ENCODE measurements at places on chromosomes 16 and 17. TPM values are rescaled to one million over a fixed set of nuclear protein-coding genes. Genes with fewer than 3 reads are reported as not detected.

SPNS1 gene
- 24.7 TPM for total RNA-seq

LCMT1 gene
- total RNA-seq = 39.0 TPM

PRSS53 gene
- total RNA-seq = 4.7 TPM

C16orf46 gene
- total RNA-seq = 0.73 TPM

ENPP7 gene
- not detected for total RNA-seq

CLEC18C gene
- total RNA-seq = 0.60 TPM

DOC2B gene
- not detected for total RNA-seq

DNA sequence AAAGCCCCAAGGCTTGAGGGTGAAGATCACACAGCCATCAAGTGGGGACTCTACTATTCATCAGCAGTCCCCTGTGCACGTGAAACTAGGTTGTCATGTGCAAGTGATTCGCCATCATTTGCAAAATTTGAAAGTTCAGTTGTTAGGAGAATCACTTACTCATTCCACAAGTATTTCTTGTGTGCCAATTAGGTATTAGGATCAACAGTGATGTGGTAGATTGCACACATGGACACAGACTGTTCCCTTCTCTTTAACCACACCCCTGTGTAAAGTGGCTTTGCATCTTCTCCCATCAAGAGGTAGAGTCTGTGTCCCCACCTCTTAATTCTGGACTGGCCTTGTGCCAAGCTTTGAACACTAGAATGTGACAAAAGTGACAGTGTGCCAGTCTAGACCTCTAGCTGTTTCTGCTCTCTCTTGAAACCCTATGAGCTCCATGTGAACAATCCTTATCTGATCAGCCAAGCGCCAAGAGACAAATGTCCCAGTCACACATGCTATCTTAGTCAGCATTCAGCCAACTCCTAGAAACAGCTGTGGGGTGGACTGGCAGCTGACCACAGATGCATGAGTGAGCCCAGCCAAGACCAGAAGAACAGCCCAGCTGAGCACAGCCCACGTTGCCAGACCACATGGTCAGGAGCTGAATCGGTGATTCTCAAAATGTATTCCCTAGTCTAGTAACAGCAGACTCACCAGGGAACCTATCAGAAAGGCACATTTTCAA, 31.5 kb upstream of the SHISA9 start:
- H3K27me3 ChIP-seq = no peaks in the 10 kb centered on the region
- H3K27ac ChIP-seq = no peak overlapping the region
- no peaks in the 10 kb centered on the region for H3K36me3 ChIP-seq
- H3K4me1 ChIP-seq = no peaks in the 10 kb centered on the region

DNA sequence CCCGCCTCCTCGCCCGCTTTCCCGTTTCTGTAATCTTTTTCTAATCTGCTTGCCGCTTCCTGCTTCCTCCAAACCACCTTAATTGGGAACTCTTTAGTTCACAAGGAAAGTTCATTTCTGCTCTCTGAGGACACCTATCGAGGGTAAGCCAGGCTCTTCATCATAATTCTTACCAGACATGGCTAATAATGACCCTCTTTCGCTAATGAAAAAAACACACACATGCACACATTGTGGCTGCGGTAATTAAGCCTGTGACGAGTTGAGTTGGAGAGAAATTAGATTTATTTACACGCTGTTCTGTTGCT, 100.6 kb downstream of the ZNF423 start:
- H3K4me3 ChIP-seq = no peak overlapping the region
- peaks cover 34% of the 10 kb centered on the region for H3K27me3 ChIP-seq
- no peak overlapping the region for H3K27ac ChIP-seq
- DNase-seq = no peak
- H3K4me1 ChIP-seq = peaks cover 5% of the 10 kb centered on the region

GRCh38 chr17:75386430-75386829, 19.0 kb downstream of the GRB2 start:
- no peak overlapping the region for H3K4me3 ChIP-seq
- no peak overlapping the region for H3K27ac ChIP-seq

GRCh38 chr16:13492046-13492445, 427.9 kb upstream of the ERCC4 start:
- DNase-seq = no peak
- H3K27me3 ChIP-seq = no peaks in the 10 kb centered on the region
- H3K4me1 ChIP-seq = no peaks in the 10 kb centered on the region
- H3K36me3 ChIP-seq = no peaks in the 10 kb centered on the region

DNA sequence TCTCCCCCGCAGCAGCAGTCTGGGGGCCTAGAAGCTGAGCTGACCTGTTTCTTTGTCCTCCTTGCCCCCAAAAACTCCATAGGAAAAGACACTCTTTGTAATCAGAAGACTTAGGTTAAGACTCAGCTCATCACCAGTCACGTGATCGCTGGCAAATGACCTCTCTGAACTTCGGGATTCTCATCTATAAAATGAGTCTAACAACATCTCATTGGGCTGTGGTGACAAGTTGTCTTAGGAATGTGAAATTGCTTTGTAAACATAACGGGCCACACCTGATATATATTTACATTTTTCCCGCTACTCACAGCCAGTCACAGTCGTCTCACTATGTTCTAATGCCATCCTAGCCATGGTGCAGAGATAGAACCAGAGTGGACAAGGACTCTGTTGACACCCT, 86.0 kb upstream of the LHX1 start:
- peaks cover 9% of the 10 kb centered on the region for H3K27me3 ChIP-seq
- peaks cover 30% of the 10 kb centered on the region for H3K4me1 ChIP-seq
- DNase-seq = no peak
- H3K36me3 ChIP-seq = no peaks in the 10 kb centered on the region

GRCh38 chr16:65936096-65936495, 430.4 kb upstream of the CDH5 start:
- H3K27me3 ChIP-seq = no peaks in the 10 kb centered on the region
- no peak overlapping the region for H3K27ac ChIP-seq
- no peaks in the 10 kb centered on the region for H3K4me1 ChIP-seq

- H3K27ac ChIP-seq = no peak overlapping the region
- no peaks in the 10 kb centered on the region for H3K27me3 ChIP-seq
- H3K4me1 ChIP-seq = no peaks in the 10 kb centered on the region
Measured at GRCh38 chr17:21163101-21163500, 36.3 kb downstream of the DHRS7B start.

- H3K4me1 ChIP-seq = no peaks in the 10 kb centered on the region
- no peaks in the 10 kb centered on the region for H3K36me3 ChIP-seq
- no peak for DNase-seq
Measured at GRCh38 chr16:63568164-63568563, 1531.9 kb upstream of the CDH8 start.

DNA sequence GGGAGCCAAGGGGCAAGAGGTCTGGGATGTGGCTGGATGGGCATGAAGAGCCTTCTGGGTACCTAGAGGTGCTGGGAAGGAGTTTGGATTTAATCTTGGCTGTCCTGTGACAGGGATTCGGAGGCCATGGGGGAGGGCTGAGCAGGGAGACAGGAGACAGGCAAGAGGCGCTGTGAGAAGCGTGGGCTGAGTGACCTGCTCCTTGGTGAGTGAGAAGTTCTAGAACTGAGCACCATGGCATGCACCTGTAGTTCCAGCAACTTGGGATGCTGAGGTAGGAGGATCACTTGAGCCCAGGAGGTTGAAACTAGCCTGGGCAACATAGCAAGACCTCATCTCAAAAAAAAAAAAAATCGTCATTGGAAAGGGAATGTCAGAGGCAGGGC, 78.3 kb upstream of the PLCG2 start:
- H3K36me3 ChIP-seq = peaks cover 9% of the 10 kb centered on the region
- H3K4me1 ChIP-seq = peaks cover 5% of the 10 kb centered on the region
- DNase-seq = no peak
- H3K27me3 ChIP-seq = no peaks in the 10 kb centered on the region
- H3K4me3 ChIP-seq = no peak overlapping the region
- H3K27ac ChIP-seq = no peak overlapping the region

DNA sequence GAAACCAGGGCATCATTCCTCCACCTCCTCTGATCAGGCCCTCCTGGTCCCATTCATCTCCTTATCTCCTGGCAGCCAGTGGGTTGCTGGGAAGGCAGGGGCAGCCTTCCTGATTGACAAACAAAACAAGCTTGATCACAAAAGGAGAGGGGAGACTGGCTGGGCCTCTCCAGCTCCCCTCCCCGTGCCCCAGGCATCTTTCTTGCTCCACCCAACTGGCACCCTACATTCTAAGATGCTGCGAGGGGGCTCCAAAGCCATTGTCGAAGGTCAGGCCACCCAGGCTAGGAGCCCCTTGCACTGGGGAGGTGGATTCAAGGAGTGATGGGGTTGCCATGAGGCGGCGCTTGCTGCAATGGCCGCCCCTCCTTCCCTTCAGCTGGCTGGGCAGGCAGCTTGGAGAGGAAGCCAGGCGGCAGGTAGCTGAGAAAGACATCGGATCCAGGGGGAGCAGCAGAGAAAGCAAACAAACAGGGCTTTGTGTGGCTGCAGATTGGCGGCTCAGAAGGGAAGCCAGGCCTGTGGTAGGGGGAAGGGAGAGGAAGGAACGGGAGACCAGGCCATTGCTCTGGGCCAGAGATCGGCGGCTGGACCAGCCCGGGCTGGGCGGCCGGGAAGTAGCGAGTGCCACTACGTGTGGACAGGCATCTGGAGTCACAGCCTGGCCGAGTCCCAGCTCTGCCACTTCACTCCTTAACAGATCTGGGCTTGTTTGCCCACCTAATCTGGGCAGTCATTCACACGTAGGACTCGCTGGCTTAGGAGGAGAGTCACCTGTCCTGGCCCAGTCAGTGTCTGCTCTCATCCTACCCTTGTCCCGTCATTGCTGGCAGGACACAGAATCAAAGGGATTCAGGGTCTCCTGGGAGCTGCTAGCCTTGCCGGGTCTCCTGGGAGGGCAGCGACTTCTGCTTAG, 12.3 kb downstream of the RAI1 start:
- peaks cover 51% of the 10 kb centered on the region for H3K4me1 ChIP-seq
- no peak for DNase-seq
- H3K27ac ChIP-seq = peak overlapping the region; percentile 93

DNA sequence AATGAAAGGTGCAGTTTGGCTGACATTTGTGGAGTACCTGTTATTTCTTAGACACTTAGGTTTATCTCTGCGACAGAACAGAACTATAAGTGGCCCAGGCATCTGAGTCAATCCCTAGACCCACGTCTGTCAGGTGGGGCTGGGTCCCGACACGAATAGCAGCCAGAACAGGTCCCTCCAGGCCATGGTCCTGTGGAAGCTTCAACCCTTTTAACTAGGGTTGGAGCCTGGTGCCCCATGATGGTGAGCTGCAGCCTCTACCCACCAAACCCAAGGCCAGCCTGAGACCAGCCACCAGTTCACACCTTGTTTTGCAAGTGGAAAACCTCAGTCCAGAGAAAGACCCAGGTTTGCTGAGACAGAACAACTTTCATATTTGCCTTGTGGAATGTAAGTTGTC, 74.6 kb upstream of the TMEM97 start:
- no peak overlapping the region for H3K4me3 ChIP-seq
- no peak for DNase-seq
- H3K27me3 ChIP-seq = peaks cover 11% of the 10 kb centered on the region
- no peaks in the 10 kb centered on the region for H3K4me1 ChIP-seq

DNA sequence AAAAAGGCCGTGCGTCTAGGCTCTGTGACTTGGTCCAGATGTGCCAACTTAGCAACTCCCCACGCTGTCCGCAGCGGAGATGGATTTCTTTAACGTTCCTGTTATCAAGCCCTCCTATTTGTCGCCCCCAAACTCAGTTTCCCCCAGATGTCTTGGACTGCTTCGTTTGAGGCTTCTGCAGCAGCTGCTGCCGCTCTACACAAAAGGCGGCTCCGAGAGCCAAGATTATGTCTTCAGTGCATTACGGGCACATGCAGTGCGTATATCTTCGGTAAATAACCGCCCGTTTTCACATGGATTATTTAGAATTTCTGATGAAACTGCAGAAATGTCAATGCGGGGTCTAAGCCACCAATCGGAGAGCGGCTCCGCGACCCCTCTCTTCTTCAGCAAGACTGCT, 240.6 kb upstream of the ZFHX3 start:
- H3K27me3 ChIP-seq = no peaks in the 10 kb centered on the region
- no peaks in the 10 kb centered on the region for H3K4me1 ChIP-seq
- no peak overlapping the region for H3K4me3 ChIP-seq
- no peak overlapping the region for H3K27ac ChIP-seq

- H3K4me3 ChIP-seq = peak overlapping the region; percentile 7
- H3K4me1 ChIP-seq = peaks cover 36% of the 10 kb centered on the region
- H3K36me3 ChIP-seq = peaks cover 38% of the 10 kb centered on the region
- no peak overlapping the region for H3K27ac ChIP-seq
Measured at GRCh38 chr17:79835953-79836509, 3.2 kb downstream of the CBX4 start.

GRCh38 chr17:46931596-46931995, 8.6 kb downstream of the GOSR2 start:
- H3K27ac ChIP-seq = no peak overlapping the region
- DNase-seq = no peak
- H3K4me3 ChIP-seq = no peak overlapping the region
- H3K36me3 ChIP-seq = peaks cover 72% of the 10 kb centered on the region
- H3K27me3 ChIP-seq = no peaks in the 10 kb centered on the region

DNA sequence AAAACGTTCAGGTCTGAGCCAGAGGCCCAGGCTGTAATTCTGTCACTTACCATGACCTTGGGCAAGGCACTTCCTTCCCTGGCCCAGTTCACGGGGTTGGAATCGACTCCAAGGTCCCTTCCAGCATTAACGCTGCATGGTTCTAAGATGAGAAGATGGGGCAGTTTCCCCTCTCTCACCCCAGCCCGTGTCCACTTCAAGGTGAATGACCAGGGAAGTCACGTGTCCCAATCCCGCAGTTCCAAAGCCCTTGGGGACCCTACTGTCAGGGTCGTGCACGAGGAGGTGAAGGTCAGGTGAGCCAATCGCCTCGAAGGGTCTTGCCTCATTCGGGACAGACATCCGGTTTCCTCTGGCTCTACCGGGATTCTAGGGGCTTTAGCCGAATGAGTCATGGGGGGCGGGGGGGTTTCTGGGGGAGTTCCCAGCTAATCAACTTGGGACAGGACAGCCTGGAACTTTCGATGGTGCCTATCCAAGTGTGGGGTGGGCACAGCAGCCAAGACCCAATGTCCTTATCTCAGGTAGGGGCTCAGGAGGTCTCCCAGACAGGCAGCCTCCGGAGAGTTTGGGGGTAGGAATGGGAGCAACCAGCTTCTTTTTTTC, 762 bp upstream of the CSF3 start:
- H3K27ac ChIP-seq = no peak overlapping the region
- no peak overlapping the region for H3K4me3 ChIP-seq
- H3K4me1 ChIP-seq = peaks cover 9% of the 10 kb centered on the region
- no peak for DNase-seq
- H3K27me3 ChIP-seq = peaks cover 7% of the 10 kb centered on the region
- H3K36me3 ChIP-seq = peaks cover 5% of the 10 kb centered on the region

DNA sequence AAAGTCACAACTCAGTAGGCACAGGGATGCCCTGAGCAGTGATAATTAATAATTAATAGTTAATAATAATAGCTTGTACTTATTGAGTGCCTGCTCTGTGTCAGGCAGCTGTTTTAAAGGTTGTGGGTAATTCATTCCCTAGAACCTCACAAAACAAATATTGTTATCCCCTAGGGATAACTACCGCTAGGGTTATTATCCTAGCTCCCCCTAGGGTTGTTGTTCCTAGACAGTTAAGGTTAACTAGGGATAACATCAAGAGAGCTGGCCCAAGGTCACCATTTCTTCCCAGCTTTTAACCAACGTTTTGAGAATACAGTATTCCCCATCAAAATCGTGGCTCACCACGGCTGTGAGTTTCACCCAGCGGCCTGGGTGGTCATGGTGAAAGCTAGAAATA, 180.1 kb downstream of the PRKCB start:
- H3K36me3 ChIP-seq = no peaks in the 10 kb centered on the region
- H3K27me3 ChIP-seq = no peaks in the 10 kb centered on the region
- peaks cover 35% of the 10 kb centered on the region for H3K4me1 ChIP-seq
- no peak overlapping the region for H3K4me3 ChIP-seq
- H3K27ac ChIP-seq = no peak overlapping the region
- no peak for DNase-seq

- no peak for DNase-seq
- H3K4me1 ChIP-seq = no peaks in the 10 kb centered on the region
- no peak overlapping the region for H3K4me3 ChIP-seq
- no peak overlapping the region for H3K27ac ChIP-seq
Measured at GRCh38 chr16:56102183-56102686, 89.1 kb upstream of the GNAO1 start.

Measured in activated CD4-positive, alpha-beta memory T cell treated with anti-CD3 and anti-CD28 coated beads, Interleukin-2, amount 10 ng/mL, durations not matched to agents 7 days and 5 days (primary cell).